GM13977 (cell line): ENCODE measurements at places on chromosomes 4 and X.
A peak's percentile ranks its signal among the peaks of the same experiment; 100 is the strongest.

DNA sequence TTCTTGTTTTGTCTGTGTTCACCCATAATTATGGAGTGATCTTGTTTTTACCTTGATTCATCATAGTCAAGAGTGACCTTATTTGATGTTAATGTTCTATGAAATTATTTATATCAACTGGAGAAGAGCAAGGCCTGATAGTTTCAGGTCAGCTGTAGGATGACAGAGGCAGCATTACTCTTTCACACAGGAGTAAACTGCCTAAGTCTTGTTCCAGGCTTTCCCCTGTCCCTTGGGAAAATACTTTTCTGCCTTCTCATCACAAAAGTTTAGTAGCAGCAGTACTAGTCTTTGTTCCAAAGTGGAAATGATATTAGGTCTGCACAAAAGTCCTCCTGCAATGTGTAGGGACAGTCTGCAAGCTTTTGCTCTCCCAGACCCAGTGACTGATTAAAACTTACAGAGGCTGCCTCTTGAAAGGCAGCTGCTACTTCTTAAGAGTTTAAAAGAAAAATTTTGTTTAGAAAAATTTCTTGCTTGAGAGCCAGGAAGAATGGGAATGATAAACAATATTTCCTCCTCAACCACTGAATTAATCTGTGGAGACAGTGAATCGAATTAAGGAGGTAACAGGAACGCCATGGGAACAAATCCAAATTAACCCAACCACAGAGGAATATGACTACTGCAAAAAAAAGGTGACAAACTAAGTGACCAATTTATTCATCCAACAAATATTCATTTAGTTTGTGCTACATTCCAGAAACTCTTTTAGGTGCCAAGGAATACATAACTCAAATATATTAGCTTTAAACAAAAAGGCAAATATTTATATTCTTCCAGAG, 991.4 kb upstream of the PABPC4L start:
- no peak for DNase-seq

DNA sequence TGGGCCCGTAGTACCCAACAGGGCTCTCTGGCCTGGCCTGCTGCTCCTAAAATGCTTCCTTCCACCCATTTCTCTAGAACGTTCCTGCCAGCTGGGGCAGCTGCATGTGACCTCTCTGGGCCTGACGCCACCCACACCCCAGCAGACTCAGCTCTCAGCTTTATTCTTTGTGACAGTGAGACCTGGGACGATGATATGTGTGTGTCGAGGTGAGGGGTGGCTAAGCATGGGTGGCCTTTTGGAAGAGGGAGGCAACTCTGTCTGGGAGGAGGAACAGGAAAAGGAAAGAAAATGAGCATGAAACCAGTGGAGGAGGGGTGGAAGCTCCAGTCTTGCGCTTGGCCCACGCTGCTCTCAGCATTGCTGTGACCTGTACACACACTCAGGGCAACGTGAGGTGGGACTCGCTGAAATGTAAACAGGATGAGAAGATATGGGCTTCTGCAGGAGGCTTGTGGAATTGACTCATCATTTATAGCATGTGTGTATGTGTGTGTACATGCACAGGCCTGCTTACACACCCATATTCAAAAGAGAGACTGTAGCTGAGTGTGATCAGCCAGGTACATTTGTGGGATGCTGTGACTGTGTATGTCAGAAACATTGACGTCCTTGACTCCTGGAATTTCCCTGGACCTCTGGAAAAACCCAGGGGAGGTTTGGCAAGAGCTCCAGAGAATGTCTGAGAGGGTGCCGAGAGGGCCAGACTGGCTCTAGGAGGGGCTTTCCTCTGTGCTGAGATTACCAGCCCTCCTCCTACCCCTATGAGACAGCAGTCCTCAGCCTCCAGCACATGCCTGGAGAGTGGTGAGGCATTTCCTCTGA, 137.9 kb downstream of the PJA1 start:
- DNase-seq, result no peak

DNA sequence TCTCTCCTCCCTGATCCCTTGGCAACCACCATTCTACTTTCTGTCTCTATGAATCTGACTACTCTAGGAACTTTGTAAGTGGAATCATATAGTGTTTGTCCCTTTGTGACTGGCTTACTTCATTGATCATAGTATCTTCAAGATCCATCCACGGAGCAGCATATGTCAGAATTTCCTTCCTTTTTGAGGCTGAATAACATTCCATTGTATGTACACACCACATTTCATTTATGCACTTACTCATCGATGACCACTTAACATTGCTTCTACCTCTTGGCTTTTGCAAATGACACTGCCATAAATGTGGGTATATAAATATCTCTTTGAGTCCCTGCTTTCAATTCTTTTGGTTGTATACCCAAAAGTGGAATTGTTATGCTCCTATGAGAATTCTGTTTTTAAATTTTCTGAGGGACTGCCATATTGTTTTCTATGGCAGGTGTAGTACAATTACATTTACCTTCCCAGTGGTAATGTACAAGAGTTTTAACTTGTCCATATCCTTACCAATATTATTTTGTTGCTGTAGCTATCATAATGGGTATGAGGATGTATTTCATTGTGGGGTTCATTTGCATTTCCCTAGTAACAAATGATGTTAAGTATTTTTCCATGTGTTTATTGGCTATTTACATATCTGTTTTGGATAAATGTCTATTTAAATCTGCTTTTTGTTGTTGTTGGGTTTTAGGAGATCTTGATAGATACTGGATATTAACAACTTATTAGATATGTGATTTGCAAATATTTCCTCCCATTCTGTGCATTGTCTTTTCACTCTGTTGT, 466.1 kb downstream of the C4orf33 start:
- no peak for DNase-seq

DNA sequence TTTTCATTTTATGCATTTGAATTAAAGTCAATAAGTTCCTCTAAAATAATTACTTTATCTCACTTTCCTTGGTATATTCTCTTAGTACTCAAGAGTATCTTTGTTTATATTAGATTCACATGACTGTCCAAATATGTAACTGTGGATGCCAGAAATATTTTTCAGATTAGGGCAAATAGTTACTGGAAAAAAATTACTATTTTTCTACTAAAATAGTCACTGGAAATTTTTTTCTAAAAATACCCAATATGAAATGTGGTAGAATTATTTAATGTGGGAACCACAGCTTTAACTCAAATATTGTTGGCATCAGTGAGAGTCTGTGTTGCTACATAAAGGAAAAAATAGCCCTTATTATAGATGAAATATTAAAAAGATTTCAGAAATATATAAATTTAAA, 70.4 kb upstream of the NMU start:
- no peak for DNase-seq

DNA sequence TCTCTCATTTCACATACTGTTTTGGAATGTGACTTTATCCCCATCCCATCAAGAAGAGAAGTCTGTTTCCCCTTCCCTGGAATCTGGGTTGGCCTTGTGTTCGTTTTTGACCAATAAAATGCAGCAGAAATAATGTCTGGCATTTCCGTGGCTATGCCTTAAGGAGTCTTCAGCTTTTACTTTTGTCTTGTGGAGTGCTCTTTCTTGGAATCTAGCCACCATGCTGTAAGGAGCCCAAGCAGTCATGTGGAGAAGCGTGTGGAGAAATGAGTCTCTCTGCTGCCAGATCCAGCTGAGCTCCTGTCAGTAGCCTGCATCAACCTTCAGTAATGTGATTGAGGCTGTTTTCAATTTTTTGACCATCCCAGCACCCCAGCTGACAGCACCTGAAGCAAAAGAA, 84.4 kb upstream of the ARMCX2 start:
- no peak for DNase-seq

- no peak for DNase-seq
Measured at GRCh38 chrX:65900850-65901844, 138.7 kb downstream of the VSIG4 start.

GRCh38 chr4:48015216-48015615, 1.3 kb downstream of the CNGA1 start:
- peak; percentile 22 for DNase-seq
